Keratinocyte (primary cell): ENCODE measurements at places on chromosomes 4 and X. TPM values are rescaled to one million over a fixed set of nuclear protein-coding genes. Genes with fewer than 3 reads are reported as not detected.

GRCh38 chr4:153542834-153543233 is 76.7 kb downstream of the TMEM131L start:
- H3K4me1 ChIP-seq, result peaks cover 7% of the 10 kb centered on the region
- no peak overlapping the region for H3K27ac ChIP-seq
- no peaks in the 10 kb centered on the region for H3K36me3 ChIP-seq
- no peak overlapping the region for H3K4me3 ChIP-seq

- H3K4me3 ChIP-seq, result no peak overlapping the region
- H3K4me1 ChIP-seq, result no peaks in the 10 kb centered on the region
- no peaks in the 10 kb centered on the region for H3K36me3 ChIP-seq
- H3K27me3 ChIP-seq, result no peaks in the 10 kb centered on the region
- no peak overlapping the region for H3K27ac ChIP-seq
- DNase-seq, result no peak
These were observed 1470.8 kb upstream of the ADGRL3 start for GRCh38 chr4:59729321-59729720.

DNA sequence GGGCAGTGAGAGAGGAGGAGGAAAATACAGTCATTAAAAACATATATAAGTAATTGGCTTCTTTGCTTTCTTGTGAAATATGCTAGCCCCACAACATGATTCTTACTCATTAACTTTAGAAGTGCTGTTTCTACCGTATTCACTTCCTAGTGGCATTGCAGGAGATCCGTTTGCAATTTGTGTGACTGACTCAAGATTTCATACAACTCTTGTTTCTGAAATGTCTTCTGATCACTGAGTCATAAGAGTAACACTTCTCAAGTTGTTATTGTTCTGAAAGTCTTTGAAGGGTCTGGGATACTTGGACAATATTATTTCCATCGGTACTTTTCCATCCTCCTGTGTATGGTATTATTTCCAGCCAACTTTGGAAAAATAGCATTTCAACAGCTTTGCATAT is 310.8 kb downstream of the PACRGL start:
- H3K4me3 ChIP-seq, result no peak overlapping the region
- peaks cover 4% of the 10 kb centered on the region for H3K4me1 ChIP-seq
- H3K36me3 ChIP-seq, result no peaks in the 10 kb centered on the region
- DNase-seq, result no peak
- no peaks in the 10 kb centered on the region for H3K27me3 ChIP-seq

GRCh38 chr4:139783741-139784484 is 118.3 kb downstream of the MGST2 start:
- H3K27me3 ChIP-seq, result no peaks in the 10 kb centered on the region
- DNase-seq, result no peak
- no peaks in the 10 kb centered on the region for H3K4me1 ChIP-seq
- no peak overlapping the region for H3K4me3 ChIP-seq
- no peaks in the 10 kb centered on the region for H3K36me3 ChIP-seq

GRCh38 chr4:168480931-168481611 is 779 bp upstream of the DDX60L start:
- H3K4me3 ChIP-seq, result peak overlapping the region; percentile 79
- H3K4me1 ChIP-seq, result peaks cover 30% of the 10 kb centered on the region
- no peak for DNase-seq
- H3K27ac ChIP-seq, result peak overlapping the region; percentile 85

DNA sequence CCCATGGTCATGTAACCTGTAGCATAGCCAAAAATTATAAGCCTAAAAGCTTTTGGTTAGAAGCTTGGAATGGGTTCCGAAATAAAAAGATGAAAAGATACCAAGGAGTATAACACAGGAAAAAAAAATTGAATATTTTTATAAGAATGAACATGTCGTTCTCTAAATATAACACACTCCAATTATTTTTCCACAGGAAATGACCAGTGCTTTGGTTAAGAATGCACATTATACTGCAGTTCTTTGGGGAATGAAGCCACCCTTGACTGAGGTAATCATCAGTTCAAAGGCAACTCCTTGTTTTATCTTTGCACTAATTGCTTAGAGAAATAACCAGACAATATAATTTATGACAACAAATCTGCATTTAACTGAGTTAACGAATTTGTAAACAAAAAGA is 6.6 kb upstream of the GASK1B start:
- H3K4me3 ChIP-seq, result no peak overlapping the region
- H3K27me3 ChIP-seq, result no peaks in the 10 kb centered on the region
- no peaks in the 10 kb centered on the region for H3K36me3 ChIP-seq

DNA sequence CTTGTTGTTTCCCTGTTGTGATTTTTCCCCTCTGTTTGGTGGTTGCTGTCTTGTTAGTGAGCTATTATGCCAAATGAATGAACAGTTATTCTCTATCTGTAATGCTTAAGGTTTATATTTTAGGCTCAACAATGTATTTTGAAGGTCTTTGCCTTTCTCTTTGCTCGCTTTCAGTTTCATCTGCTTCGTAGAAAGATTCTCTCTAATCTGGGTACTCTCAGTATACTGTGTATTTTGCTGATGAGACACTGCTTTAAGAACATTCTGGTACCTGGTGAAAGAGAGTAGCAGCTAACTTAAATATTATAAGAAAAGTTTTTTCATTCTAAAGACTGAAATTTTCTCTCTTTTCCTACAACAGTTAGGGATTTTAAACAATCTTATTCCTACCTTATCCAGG is 1274.7 kb upstream of the PABPC4L start:
- H3K36me3 ChIP-seq, result no peaks in the 10 kb centered on the region
- DNase-seq, result no peak
- H3K4me3 ChIP-seq, result no peak overlapping the region
- H3K27me3 ChIP-seq, result no peaks in the 10 kb centered on the region

CT45A5 gene
- polyA plus RNA-seq, result not detected in 3 replicates

ITM2A gene
- 40.0 to 87.5 TPM (median 64.4 TPM) in 3 replicates for polyA plus RNA-seq

TFDP3 gene
- not detected in 3 replicates for polyA plus RNA-seq
